ENCODE measurements at places on chromosomes 6 and 20.

GRCh38 chr6:3350252-3350796, 91.6 kb downstream of the PSMG4 start:
- no peak for DNase-seq

DNA sequence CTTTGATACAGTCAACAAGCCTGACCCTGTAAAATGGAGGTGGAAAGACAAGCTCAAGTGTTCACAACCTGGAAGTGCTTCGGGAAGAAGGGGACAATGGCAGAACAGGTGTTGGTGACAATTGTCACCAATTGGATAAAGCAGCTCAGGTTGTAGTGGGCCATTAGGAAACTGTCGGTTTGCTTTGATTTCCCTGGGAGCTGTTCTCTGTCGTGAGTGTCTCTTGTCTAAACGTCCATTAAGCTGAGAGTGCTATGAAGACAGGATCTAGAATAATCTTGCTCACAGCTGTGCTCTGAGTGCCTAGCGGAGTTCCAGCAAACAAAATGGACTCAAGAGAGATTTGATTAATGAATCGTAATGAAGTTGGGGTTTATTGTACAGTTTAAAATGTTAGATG, 15.0 kb downstream of the CCR6 start:
- DNase-seq: no peak

DNA sequence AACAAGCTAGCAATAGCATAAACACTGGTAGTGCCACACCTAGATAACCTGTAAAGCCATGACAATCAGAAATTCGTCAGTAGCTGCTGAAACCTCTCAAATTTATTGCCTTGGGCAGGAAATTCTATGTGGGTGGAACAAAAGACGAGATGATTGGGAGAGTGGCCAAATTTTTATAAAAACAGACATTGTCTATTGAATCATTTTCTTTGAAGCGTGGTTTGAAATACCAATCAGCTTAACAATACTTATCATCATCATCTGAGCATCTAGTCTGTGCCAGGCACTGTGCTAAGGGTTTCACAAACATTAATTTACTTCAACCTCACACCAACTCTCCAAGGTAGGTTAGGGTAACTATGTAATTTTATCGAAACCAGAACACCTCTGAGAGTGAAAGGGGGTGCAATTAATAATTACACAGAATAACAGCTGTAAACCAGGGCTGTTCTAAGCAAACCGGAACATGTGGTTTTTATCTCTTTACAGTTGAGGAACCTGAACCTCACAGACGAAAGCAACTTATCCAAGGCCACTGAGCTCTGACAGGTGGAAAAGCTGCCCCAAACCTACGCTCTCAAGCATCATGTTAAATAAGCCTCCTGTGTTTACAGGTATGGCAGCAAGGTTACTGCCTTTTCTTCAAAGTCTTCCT, 43.4 kb downstream of the NHSL1 start:
- DNase-seq: no peak

DNA sequence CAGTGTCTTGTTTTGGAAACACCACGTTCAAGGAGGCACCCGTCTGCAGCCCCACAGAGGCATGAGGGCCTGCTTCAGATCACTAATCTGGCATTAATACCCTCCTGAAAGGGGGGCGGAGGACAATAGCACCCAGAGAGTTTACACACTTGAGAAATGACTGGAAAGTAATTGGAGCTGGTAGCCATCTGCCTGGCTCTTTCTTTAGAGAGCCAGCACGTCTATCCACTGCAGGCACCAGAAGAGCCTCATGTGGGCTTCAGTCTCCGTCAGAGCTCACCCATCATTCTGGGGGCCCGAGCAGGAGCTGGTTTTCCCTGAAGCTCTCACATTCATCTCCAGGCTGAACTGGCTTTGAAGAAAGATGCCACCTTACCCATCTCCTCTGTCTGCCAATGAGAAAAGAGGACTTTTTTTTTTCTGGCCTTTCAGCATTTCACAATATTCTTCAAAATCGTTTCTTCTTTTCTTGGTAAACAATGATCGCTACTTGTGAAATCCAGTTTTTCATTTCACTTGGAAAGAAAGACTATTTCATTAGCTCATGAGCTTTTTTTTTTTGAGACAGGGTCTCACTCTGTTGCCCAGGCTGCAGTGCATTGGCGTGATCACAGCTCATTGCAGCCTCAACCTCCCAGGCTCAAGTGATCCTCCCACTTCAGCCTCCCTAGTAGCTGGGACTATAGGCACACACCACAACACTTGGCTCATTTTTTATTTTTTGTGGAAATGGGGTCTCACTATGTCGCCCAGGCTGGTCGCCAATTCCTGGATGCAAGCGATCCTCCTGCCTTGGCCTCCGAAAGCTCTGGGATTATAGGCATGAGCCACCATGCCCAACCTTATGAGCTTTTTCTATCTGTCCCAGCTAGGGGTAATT, 124.7 kb upstream of the ZNF217 start:
- no peak for DNase-seq

- no peak for DNase-seq
These were observed 38.0 kb upstream of the FAM50B start for GRCh38 chr6:3811191-3811590.

DNA sequence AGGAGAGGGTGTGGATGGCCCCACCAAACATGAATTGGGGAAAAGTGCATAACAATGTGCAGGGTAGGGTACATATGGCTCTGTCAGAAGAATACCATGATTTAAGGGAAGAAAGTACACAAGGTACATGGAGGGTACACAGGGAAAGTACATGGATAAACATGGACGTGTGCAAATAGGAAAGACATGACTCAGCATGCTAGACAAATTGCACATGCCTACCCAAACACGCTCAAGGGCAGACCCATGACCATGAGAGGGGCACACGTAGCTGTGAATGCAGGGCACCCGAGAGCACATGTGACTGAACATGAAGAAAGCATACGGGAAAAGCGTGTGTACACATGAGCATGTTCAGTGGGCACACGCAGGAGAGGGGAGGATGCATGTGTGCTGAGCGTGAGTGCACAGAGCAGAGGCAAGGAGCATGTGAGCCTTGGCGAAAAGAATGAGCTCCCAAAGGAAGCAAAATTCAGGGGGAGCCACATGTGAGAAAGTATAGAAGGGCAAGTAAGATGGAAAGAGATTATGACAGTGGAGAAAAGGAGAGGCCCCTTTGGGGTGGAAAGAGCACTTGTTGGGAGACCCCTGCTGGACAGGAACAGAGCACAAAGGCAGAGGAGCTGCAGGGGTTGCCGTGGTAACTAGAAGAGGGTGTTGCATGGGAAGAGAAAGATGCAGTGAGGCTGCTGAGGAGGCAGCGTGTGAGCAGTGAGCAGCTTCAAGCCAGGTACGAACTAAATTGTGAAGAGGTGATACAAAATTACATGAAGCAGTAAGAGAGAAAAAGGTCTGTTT, 17.8 kb downstream of the OR2H2 start:
- DNase-seq: no peak

DNA sequence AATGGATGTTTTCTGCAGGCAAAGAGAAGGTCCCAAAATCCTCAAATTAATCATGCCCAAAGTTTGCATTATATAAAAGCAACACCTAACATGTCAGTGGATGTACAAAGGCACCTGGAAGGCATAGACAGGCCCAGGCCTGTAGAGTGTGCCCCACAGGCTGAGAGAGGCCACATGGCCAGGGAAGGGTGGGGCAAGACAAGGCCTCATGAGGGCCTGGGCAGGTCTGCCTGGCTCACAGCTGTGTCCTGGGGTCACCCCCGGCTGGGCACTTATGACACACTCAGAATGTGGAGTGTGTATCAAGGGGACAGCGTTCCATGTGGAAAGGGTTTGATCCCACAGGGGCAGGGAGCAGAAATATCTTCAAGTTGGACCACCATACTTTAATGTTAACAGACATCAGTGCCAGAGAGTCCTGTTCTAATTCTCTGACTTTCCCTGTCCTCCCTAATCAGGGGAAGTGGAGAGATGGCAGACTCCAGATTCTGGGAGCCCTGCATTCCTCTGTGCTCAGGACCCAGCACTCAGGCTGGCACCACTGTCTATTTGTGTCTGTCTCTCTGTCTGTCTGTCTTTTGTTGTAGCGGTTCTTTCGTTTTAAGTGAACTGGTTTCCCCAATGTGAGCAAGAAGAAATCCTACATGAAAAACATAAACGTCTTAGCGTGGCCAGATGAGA, 178.3 kb upstream of the FOXA2 start:
- DNase-seq: no peak

DNA sequence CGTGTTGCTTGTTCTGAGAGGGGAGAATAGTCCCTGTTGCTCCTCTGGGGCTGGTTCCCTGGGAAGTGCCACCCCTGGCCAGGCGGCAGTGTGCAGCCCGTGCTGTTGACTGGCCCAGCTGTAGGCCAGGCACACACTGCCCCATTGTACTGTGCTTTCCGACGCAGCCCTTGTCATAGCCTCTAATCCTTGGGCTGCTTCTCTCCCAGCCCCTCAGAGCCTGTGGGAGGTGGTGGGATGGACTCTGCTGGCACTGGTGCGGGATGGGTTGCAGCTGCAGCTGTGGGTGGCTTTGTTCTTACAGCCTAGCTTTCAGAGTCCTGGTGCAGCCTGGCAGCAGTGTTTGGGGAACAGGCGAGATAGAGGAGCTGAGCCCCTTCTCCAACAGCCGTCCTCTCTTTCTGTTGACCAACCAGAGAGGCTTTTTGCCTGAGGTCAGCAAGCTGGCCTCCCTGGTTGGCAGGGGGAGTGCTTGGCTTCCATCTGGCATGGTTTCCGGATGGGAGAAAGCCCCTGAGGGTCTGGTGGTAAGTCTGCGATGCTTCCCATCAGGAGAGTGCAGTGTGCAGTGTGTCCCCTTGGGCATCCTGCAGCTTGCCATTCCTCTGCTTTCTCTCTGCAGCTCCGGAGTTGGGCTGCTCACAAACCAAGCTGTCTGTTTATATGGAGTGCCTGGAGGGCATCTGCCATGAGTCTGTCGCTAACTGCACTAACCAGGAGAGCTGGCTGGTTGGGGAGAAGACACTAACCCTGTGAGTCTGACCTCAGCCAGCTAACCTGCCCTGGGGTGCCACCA, 12.1 kb downstream of the TJAP1 start:
- no peak for DNase-seq

- DNase-seq: no peak
These were observed 107.5 kb downstream of the TMEM170B start for GRCh38 chr6:11645016-11645415.

- DNase-seq: no peak
These were observed 195.0 kb downstream of the UBE3D start for GRCh38 chr6:82870582-82871172.

- no peak for DNase-seq
These were observed 65.9 kb upstream of the SLC22A23 start for GRCh38 chr6:3522561-3523260.

- DNase-seq: no peak
These were observed 112.5 kb downstream of the JPH2 start for GRCh38 chr20:44074252-44075151.

DNA sequence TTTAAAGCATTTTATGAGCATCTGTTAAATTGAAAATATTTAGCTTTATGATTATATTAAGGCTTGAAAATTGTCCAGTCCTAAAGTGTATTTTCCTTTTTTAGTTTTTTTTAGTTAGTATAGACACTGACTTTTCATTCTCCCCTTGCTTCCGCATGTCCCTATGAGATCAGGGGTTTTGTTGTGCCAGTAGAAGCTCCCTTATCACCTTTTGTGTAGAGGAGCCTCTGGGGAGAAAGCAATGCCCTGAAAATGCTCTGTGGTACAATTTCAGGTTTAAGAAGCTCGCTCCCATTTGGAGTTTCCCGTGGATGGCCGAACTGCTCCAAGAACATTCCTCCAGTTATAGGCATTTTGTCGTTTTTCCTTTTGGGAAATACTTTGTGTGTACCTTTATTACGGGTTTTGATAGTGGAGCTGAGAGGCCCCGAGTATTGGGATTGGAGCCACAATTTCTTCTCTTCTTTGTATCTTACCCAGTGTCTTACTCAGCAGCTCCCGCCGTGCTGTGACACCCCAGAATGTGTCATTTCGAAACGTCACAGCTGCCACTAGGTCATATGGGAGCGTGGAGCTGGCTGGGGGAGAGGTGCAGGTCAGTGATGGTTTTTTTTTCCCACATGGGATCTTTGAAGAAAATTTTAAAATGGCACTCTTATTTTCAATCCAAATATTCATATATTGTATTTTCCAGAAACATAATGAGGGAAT, 49.9 kb downstream of the RPRD1B start:
- DNase-seq: no peak

GRCh38 chr20:34268851-34269636, 27.8 kb downstream of the ASIP start:
- DNase-seq: peak; percentile 10

- no peak for DNase-seq
These were observed 1.1 kb downstream of the CD164 start for GRCh38 chr6:109381061-109381746.

GRCh38 chr6:162343198-162343935, 384.2 kb downstream of the PRKN start:
- no peak for DNase-seq

- no peak for DNase-seq
These were observed 91.3 kb downstream of the FRK start for GRCh38 chr6:115969207-115969929.

Data from activated CD4-positive, alpha-beta T cell treated with anti-CD3 and anti-CD28 coated beads for 1 hour (primary cell).